NCI-H2029 treated with DMSO at 0.1 percent for 48 hours (cell line): ENCODE measurements at places on chromosomes 7 and 10.
A peak's percentile ranks its signal among the peaks of the same experiment; 100 is the strongest.

- no peak for DNase-seq
Observed at GRCh38 chr7:117665368-117665767, 185.5 kb downstream of the CFTR start.

DNA sequence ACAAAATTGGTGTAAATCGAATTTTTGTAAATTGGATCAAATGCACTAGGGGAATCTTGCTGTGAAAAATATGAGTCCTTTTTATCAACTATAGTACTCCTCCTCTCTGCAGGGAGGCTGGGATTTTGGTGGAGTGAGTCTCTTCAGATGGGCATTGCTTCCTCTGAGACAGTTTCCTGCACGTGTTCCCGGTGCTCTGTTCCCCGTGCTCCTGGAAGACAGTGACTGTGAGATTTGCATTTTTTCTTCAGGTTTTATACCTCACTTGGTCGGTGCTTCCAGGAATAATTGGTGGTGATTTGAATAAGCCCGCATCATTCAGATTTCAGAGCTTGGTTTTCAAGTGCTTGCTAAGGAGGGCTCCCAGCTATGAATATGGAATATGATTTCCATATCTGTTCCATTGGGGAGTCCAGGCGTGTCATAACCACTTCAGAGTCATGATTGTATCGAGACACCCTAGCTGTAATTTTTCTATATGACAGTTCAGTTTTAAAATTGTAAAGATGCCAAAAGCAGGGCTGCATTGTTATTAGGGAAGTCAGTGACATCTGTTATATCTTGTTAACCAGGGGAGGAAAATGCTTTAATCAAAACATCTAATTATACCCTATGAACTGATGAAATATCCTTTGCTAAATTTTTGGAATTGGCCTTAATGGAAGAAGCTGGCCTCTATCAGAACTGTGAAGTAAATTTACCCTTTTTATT lies 12.3 kb downstream of the AUTS2 start:
- no peak for DNase-seq

GRCh38 chr7:141165521-141165920 lies 91.7 kb downstream of the TMEM178B start:
- no peak for DNase-seq

DNA sequence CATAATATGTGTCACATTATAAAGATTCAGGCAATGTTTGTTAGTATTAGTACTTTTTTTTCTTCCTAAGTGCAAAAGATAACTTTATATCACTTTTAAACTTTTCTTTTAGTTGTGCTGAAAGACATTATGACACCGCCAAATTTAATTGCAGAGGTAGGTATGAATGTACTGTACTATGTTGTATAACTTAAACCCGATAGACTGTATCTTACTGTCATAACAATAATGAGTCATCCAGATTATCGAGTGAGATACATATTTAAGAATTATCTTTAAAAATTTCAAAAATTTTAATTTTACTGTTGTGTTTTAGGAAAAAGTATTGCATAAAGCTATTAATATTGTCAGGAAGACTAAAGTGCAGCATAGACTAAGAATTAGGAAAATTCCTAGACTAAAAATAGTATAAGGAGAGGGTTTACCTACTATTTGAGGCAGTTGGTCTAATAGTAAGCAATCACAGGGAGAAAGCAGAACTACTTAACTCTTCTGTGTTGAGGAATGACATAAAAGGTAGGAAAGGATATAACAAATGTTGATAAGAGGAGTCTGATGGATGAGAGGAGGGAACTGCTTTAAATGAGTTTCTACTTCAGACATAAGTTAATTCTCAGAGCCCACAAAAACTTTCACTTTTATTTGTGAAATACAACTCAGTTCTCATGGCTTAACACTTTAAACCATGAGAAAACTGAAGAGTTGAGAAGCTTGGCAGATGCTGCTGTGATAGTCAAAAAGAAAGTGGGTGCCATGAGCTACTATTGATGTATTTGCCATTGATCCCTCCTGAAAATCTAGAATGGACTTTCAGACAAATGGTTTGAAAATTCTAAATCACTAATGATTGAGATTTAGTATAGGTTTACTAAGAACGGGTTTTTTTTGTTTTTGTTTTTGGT lies 67.8 kb downstream of the PTEN start:
- DNase-seq = no peak

GRCh38 chr7:15503603-15504290 lies 58.1 kb downstream of the AGMO start:
- DNase-seq = no peak

GRCh38 chr10:110612087-110612486 lies 32.0 kb upstream of the RBM20 start:
- DNase-seq = no peak

DNA sequence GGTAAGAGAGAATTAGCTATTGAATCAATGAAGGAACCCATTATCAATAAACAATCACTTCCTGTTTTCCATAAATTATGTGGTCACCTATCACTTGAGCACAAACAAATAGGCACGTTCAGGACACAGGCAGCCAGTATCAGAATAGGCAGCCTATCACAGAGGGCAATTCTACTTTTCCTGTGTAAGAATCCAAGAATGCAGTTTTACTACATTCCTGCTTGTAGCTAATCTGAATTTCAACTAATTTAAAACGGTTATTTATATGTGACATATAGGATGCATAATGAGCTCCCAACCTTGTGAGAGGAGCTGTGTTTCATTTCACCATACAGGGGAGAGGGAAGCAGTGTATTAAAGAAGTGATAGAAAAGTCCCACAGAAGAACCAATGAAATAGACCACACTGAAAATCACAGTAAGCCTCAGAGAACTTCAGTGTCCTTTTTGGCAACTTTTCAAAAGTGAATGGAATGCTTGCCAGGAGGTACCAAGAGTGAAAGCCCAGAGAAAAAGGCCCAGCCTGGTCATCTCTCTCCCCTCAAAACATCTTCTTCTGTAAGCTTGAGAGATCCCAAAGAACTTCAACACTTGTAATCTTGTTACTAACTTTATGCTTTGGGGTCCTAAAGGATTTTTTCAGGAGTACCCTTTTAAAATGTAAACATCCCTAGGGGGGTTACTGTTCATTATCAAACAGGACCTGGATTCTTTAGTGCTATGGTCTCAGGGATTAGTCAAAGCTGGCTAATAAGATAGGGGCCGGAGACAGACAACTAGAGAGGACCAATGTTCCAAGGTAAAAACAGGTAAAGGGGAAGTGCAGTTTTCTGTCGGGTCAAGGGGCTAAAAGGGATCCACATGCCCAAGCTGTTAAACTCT lies 1.3 kb downstream of the IMMP2L start:
- no peak for DNase-seq

DNA sequence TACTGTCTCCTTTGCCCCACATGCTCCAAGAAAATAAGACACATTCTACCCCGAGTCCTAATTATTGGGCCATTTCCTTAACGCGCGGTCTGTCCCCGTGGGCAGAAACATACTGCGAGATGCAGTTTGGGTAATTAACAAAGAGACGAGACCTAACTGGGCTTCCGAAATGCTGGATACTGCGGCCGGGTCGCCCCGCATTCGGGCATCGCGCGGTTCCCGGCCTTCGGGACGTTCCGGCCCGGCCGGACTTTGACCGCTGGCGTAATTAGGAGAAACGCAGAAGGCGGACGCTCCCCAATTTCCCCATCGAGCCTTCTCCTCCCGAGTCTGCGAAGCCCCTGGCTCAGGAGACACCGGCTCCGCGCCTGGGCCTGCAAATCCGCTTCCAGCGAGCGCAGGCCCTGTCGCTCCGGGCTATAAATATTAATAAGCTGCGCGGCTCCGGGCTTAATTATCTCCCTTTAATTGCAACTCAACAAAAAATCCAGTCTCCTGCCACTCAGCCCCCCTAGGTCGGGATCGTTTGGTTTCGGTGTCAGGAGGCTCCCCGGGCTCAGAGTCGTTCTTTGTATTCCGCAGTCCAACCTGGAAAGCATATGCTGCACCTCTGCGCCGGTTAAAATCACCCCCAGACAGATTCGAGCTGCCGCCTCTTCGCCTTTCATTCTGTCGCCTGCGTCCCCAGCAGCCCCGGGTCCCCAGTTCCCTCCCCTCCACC lies 131.5 kb downstream of the SPAG6 start:
- DNase-seq = no peak

DNA sequence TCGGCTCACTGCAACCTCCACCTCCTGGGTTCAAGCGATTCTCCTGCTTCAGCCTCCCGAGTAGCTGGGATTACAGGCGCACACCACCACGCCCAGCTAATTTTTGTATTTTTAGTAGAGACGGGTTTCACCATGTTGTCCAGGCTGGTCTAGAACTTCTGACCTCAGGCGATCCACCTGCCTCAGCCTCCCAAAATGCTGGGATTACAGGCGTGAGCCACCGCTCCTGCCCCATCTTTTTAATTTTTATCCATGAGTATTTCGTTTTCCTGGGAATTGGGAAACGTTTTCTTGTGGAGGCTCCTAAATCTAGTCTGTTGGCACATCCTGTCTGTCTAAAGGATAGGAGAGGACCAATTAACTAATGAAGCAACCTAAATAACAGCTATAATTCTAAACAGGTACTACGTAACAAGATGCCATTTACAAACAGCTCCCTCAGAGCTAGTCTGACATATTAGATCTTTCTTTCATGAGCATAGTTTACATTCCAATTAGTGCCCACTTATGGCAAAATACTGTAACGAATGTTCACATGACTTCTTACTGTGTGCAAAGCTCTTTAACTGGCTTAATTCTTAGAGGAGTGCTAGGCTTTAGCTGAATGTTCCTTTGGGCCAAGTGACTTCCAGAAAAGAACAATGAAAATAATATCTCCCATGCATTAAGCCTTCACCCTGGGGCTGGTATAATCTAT lies 151.0 kb upstream of the YAE1 start:
- no peak for DNase-seq

GRCh38 chr7:155670521-155670920 lies 26.1 kb downstream of the RBM33 start:
- peak; percentile 42 for DNase-seq

GRCh38 chr10:132814469-132814856 lies 28.5 kb upstream of the NKX6-2 start:
- DNase-seq = no peak
